ENCODE measurements at places on chromosomes 12 and 14. TPM values are rescaled to one million over a fixed set of nuclear protein-coding genes. Genes with fewer than 3 reads are reported as not detected.

DNA sequence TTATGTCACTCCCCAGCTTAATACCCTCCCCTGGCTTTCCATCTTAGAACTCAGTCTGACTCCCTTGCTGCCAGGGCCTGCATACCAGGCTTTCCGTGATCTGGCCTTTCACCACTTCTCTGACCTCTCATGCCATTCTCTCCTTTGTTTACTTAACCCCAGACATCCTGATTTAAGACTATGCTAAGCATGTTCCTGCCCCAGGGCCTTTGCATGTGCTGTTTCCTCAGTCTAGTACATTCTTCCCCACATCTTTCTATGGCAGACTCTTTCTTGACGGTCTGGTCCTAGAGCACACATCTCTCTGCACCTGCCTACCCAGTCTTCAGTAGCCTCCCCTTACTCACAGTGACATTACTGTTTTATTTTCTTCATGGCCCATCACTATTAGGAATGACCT is 42.2 kb downstream of the PLXNC1 start:
- no peak for ATAC-seq

The WDHD1 gene
- 8.7 TPM for total RNA-seq

DNA sequence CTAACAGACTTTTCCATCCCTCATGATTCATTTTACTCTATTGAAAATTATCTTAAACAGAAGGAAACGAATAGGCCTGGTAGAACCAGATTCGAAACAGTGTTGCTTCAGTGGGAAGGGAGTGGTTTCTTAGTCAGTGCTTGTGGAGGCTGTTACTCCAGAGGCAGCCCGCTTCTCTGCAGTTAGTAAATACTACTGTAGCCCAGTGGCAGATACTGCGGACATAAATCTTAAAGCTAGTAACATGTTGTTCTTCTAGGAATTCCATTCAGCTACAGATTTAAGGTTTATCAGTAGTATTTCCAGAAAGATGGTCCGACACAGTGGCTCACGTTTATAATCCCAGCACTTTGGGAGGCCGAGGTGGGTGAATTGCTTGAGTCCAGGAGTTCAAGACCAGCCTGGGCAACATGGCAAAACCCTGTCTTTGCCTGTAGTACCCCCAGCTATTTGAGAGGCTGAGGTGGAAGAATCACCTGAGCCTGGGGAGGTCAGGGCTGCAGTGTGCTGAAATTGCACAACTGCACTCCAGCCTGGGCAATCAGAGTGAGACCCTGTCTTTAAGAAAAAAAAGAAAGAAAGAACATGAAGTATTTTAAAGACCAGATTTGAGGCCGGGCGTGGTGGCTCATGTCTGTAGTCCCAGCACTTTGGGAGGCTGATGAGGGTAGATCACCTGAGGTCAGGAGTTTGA is 45.9 kb downstream of the DIP2B start:
- ATAC-seq, result peak; percentile 94

The MGAT4C gene
- total RNA-seq, result not detected

GRCh38 chr12:71426300-71427047 is 13.1 kb upstream of the LGR5 start:
- no peak for ATAC-seq

DNA sequence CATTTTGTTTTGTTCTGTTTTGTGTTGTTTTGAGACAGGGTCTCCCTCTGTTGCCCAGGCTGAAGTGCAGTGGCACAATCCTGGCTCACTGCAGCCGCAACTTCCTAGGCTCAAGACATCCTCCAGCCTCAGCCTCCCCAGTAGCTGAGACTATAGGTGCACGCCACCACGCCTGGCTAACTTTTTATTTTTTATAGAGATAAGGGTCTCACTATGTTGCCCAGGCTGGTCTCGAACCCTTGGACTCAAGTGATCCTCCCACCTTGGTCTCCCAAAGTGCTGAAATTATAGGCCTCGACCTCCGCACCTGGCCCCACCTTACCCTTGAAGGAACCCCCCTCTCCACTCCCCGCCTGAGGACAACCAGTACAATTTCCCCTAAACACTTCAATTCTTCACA is 7.5 kb upstream of the IFT81 start:
- ATAC-seq, result no peak

The COQ10A gene
- total RNA-seq, result 3.1 TPM

The PDE3A gene
- total RNA-seq, result 0.56 TPM

- ATAC-seq, result no peak
These were observed 115.7 kb upstream of the MDM1 start for GRCh38 chr12:68447797-68448260.

DNA sequence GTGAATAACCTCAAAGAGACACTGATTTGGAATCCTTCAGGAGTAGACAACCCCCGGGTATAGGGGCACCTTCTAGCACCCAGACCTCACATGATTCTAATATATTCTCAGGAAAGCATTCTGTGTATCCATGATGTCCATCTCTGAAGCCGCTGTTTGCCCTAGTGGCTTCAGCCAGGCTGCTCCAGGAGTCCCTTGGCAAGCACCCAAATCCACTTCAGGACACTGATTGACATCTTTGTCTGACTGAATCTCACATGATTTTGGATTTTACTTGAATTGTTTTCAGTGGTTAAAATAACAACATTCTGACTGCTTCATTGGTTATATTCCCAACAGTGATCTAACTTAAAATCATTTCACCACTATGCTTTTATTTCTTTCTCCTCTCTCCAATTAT is 390.5 kb upstream of the CLEC14A start:
- ATAC-seq, result no peak

- ATAC-seq, result peak; percentile 68
These were observed 89.8 kb downstream of the BTG1 start for GRCh38 chr12:92055877-92056276.

DNA sequence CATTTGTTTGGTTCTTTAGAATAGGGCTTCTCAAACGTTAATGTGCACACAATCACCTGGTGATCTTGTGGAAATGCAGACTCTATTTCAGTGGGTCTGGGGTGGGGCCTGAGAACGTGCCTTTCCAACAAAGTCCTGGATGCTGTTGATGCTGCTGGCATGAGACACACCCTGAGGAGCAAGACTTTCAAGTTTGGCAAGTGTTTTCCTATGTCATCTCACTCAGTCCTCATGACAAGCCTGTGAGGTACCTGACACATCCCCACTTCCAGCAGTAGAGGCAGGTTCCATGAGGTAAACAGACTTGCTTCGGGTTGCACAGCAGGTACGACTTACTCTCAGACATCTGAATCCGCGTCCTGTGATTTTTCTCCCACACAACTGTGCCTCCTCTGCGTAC is 147.1 kb downstream of the MYRFL start:
- peak; percentile 99 for ATAC-seq

DNA sequence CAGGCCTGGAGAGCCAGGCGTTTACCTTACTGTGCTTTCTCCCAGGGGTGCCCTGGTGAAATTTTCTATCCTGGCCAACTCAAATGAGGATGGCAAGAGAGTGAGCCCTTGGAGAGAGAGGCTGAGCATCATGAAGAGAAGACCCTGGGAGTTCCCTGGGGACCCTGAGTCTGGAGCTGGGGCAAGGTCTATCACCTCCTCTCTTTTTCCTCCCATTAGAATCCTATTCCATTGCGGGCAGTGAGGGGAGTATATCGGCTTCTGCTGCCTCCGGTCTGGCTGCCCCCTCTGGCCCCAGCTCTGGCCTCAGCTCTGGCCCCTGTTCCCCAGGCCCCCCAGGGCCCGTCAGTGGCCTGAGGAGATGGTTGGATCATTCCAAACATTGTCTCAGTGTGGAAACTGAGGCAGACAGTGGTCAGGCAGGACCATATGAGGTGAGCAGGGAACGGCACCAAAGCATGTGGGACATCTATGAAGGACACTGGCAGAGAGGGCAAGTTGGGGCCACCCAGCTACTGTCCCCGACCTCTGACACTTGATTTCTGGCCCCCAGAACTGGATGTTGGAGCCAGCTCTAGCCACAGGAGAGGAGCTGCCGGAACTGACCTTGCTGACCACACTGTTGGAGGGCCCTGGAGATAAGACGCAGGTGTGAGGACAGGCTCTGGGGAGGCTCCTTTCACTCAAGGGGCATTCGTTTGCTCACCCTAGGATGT is 1.6 kb downstream of the ARHGEF25 start:
- no peak for ATAC-seq

GRCh38 chr12:974271-974862 is 16.7 kb upstream of the ERC1 start:
- no peak for ATAC-seq

The OTOGL gene
- total RNA-seq, result 0.04 TPM

The ADIPOR2 gene
- 50.5 TPM for total RNA-seq

The NFKBIA gene
- 119 TPM for total RNA-seq

The SDR9C7 gene
- 26.0 TPM for total RNA-seq

The P3H3 gene
- total RNA-seq, result 1.7 TPM

The GPRC5A gene
- 11.8 TPM for total RNA-seq

GRCh38 chr14:93160353-93160801 is 24.3 kb downstream of the MOAP1 start:
- ATAC-seq, result no peak

The L3HYPDH gene
- 11.5 TPM for total RNA-seq

DNA sequence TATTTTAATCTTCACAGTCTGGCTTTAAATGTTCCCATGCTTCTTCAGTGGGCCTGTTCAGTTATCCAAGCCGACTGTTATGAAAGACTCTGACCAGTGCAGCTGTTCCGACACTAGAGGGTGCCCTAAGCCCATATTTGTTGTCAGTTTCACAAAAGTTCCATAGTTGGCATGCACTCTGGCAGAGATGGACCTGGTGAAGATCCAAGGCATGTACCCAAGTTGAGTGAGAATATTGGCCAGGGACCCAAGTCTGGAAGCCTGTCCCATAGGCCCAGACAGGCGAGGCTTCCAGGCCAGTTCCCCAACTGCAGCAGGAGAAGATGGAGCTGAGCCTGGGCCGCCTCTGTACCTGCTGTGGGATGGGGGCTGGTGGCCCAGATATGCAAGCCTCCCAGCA is 27.4 kb upstream of the GUCY2C start:
- ATAC-seq, result peak; percentile 87

The IFNG-AS1 gene
- not detected for total RNA-seq

The TAS2R50 gene
- total RNA-seq, result 0.68 TPM

The TTLL5 gene
- 30.9 TPM for total RNA-seq

DNA sequence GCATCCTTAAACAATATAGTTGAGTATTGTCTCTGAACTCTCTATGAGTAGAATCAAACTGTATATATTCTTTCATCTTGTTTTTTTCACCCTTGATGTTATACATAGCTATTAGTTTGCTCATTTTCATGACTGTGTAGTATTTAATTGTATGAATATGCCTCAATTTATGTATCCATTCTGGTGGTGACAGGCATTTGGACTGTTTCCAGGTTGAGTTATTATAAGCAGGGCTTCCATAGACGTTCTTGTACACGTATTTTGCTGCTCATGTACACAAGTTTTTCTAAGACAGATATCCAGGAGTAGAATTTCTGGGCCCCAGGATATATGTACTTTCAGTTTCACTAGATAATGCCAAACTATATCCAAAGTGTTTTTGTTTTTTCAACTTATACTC is 211.4 kb downstream of the NTF3 start:
- ATAC-seq, result no peak

The ITGB7 gene
- total RNA-seq, result 7.0 TPM

DNA sequence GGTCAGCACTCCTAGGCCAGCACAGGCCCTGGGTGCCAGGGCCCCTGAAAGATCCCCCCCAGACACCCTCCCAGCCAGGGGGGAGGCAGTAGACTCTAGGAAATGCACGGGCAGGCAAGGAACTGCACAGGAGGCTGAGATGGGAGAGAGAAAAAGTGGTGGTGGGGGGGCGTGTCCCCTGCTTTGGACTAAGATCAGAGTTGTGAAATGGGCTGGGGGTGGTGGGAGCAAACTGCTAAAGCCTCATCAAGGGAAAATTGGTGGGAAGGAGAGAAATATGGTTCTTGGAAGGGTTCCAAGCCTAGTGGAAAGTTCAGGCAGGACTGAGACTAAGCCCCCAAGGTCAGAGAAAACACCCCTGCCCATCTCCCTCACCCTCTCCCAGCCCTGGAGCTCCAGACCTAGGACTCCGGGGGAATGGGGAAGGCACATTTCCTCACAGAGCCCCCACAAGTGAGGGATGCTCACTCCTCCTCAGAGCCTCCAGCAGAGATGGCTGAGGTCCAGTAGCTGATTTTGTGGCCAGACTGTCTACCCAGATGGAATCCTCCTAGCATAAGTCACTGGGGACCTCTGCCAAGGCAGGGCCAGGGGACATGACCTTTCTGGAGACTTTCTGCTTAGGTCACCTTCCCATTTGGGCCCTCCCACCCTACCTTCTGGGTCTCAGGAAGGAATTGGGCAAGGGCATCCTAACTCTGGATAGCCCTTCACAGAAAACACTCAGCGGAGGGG is 29.8 kb downstream of the FIGNL2 start:
- ATAC-seq, result no peak

- no peak for ATAC-seq
These were observed 38.2 kb downstream of the BAZ2A start for GRCh38 chr12:56591961-56592360.

- ATAC-seq, result peak; percentile 51
These were observed 46.9 kb downstream of the C14orf132 start for GRCh38 chr14:96086032-96086431.

- ATAC-seq, result peak; percentile 45
These were observed 15.2 kb upstream of the RNASE12 start for GRCh38 chr14:20606190-20606901.

The ACSS3 gene
- 0.68 TPM for total RNA-seq

DNA sequence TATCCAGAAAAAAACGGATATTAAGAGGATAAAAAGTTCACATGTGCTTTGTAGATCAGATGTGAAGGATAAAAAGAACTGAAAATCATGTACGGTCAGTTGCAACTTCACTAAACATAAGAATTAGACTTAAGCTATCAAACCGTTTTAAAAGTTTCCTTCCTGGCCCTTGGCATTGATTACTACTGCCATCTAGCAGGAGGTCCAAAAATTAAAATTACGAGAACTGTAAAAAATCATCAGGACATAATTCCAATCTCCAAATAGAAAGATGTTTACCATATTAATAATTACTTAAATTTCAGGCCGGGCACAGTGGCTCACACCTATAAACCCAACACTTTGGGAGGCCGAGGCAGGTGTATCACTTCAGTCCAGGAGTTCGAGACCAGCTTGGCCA is 7.9 kb downstream of the WDR89 start:
- no peak for ATAC-seq

DNA sequence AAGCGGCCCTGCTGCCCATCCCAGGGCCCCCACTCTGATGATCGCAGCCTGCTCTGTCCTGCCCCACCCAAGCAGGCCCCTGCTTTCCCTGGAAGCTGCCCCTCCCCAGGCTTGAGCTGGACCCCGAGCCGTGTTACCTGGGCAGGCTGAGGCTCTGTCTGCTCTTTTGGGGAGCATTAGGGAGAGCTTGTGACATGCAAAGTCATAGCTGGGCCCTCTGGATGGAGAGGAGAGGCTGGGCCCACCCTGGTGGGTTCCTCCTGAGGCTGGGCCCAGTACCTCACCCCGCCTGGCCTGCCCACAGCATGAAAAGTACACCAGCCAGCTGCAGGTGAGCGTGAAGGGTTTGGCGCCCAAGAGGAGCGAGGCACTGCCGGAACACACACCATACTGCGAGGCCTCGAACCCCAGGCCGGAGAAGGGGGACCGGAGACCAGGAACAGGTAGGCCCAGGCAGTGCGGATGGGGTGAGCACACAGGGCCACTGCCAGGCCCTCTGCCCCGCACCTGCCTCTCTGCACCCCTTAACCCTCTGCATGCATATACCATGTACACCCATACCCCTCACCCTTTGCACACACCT is 15.0 kb downstream of the CEP170B start:
- no peak for ATAC-seq

The MDGA2 gene
- not detected for total RNA-seq

The TAS2R10 gene
- 0.16 TPM for total RNA-seq

Measured in esophagus mucosa (tissue), 1 donor.